Pulmonary artery endothelial cell (primary cell): ENCODE measurements at places on chromosomes 12 and 14.

GRCh38 chr12:49219417-49220026 is 30.6 kb upstream of the TUBA1A start:
- DNase-seq: no peak

GRCh38 chr14:83885837-83886293 is 1644.1 kb upstream of the FLRT2 start:
- DNase-seq: no peak

- DNase-seq: no peak
Observed at GRCh38 chr14:56374421-56374820, 205.2 kb upstream of the TMEM260 start.

GRCh38 chr14:32764131-32764530 is 174.5 kb upstream of the NPAS3 start:
- no peak for DNase-seq

DNA sequence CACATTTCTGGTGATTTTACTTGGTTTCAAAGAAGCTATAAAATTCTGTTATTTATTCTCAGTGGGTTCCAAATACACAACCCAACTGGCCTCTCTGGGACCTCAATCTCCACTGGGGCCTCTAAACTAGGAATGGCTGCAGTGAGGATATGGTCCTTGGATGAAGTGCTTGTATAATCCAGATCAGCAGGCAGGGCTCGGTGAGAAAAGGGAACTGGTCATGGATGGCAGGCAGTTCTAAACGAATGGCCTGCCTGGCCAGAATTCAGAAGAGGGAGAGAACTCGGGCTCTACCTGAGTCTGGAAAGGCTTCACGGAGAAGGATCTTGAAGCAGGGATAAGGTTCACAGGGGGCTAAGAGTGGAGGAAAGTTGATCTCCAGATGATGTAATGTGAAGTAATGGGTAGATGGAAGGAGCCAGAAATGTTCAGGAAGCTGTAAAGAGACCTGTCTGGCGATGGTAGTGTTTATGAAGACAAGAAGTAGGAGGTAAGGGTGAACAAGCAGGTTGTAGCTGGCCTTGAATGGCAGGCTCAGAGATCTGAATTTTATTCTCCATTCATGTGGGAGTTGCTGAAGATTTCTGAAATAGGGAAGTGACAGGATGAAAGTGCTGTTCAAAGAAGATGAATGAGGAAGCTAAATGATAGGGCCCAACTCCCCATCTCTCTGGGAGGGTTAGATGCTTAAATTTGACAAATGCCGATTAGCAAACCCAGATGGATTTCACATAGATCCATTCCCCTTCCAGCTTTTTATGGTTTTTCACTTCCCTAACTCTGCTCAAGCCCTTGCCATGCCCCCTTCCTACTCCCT is 31.5 kb upstream of the ANO6 start:
- DNase-seq: no peak

DNA sequence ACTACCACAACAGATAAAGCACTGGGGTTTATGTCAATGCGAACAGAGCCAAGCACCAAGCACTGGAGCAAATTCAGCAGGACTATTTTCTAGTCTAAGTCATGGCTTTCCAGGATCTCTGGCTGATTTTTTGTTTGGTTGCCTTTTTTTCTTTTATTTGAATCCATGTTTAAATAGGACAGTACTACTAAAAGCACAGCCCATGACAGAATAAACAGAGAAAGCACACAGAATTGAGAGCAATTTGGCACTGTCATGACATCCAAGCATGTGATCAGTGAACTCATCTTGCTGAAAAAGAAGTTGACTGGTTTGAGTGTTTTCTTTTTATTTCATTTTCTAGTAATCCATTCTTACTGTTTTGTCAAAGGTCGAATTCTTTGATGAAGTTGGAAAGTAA is 23.1 kb upstream of the RERG start:
- DNase-seq: no peak

- DNase-seq: no peak
Observed at GRCh38 chr12:1234073-1234472, 243.1 kb downstream of the ERC1 start.

DNA sequence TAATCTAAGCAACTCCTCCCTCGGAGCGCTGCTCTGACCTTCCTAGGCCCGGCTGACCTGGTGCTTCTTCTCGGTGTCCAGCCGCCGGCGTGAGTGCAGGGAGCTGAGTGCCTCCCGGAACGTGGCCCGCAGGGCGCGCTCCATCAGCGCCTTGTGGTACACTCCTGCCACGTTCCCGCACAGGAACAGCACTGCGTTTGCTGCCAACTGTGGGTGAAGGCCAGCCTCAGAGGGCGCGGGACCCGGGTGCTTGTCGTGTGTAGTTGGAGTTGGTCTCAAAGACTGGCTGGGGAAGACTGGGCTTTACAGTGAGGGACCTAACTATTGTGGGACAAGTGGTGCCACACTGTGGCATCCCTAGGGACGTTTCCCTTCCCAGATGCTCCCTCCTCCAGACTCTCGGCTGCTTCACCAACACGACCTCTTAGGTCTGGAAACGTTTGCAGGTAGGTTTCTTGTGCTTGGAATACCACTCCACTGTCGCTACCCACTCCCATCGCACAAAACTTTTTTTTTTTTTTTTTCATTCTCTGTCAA is 3.1 kb downstream of the ADCY4 start:
- DNase-seq: no peak

GRCh38 chr14:92248696-92249095 is 74.3 kb upstream of the SLC24A4 start:
- no peak for DNase-seq

DNA sequence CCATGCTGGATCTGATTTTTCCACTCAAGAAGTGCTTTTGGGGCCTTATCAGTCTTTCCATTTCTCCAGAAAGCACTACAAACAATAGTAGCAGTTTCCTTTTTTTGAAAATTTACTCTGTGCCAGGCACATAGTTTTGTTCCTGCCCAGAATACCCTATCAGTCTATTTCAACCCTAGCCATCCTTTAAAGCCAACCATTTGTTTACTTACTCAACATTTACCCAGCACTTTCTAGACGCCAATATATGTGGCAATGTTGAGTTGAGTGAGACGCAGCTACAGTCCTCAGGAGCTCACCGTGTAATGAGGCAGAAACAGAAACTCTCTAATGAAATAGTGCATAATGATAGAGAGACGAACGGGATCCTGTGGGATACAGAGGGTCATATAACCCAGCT is 32.9 kb upstream of the CHST11 start:
- DNase-seq: no peak

GRCh38 chr12:104751594-104751993 is 206.5 kb downstream of the SLC41A2 start:
- DNase-seq: no peak
